Suppressor macrophage treated with lipopolysaccharide for 4 hours (primary cell): ENCODE measurements at places on chromosomes 1 and 21.
A peak's percentile ranks its signal among the peaks of the same experiment; 100 is the strongest.

- DNase-seq = no peak
These were observed 47.1 kb downstream of the LEPR start for GRCh38 chr1:65467536-65467935.

DNA sequence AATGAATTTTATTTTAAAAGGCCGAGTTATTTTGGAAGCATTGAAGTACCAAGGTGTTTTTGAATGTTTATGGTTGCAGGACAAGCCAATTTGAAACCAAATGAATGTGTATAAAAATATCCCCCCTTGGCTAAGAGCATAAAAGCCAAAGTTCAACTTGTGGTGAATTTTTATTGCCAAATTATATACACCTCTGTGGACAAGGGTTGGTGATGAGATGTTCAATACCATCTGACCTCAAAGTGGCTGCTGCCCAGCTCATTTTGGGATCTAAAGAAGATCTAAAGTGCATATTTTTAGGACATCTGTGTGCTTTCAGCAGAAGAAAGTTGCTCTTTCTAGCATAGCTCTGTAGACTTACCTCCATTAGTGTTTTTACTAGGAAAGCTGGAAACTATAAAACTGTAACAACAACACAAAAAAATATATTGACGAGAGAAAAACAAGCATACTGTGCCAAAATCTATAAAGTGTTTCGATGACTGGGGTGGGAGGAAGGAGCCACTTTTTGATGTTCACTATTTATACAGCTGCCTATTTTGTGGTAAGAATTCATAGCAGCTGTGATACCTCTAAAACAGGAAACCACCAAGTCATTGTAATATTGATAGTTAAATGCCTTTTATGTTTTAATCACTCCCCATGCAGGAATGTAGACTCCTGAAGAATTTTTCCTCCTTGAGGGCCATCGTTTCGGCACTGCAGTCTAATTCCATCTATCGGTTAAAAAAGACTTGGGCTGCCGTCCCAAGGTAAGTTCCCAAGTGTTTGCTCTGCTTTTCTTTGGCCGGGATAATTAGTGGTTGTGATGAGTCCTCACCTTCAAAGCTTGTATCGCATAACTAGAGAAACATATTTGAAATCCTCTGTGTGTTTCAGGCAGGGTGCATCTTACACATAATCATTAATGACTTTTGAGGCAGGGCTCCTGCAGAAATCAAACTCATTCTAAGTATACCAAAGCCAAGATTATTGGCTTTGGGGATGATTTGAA, 83.2 kb downstream of the RGL1 start:
- DNase-seq = no peak

GRCh38 chr1:8360493-8361197, 42.7 kb downstream of the SLC45A1 start:
- DNase-seq = no peak

GRCh38 chr1:229620876-229621275, 5.0 kb downstream of the TAF5L start:
- DNase-seq = peak; percentile 22

DNA sequence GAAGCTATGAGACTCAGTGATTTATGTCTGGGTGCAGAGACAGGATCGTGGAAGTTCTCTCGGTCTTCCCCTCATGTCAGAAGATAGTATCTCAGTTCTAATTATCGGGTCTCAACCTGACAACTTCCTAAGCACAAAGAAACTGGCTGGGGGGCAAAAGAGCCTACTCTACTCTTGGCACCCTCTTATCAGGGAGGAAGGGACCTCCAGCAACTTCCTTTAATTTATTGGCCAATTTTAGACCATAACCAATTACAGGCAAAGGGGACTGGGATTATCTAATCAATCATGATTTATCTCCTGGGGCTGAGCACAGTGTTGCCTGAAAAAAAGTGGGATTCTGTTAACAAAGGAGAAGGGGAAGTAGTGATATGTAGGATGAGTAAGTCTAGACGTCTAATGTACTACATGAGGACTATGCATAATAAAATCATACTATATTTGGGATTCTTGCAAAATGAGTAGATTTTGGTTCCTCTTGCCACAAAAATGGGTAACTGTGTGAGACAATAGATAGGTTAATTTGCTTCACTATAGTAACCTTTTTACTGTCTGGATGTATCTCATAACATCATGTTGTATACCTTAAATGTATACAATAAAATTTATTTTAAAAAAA, 98.8 kb downstream of the ZFYVE9 start:
- DNase-seq = peak; percentile 64

DNA sequence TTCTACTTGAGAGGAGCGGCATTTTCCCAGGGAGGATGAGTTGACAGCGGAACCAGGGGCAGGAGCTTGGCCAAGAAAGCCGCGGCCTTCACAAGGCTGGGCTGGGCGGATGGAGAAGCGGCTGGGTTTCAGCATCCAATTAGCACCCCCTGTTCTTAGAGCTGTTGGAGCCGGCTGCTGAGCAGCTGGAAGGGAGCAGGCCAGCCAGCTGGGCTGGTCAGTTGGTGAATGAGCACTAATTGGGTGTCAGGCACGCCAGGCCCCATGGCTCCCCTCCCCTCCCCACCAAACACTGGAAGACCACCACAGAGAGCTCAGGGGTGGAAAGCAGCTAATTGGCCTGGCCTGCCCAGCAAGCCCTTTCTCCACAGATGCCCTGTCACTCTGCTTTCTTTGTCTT, 245.6 kb downstream of the RRAGC start:
- DNase-seq = no peak

DNA sequence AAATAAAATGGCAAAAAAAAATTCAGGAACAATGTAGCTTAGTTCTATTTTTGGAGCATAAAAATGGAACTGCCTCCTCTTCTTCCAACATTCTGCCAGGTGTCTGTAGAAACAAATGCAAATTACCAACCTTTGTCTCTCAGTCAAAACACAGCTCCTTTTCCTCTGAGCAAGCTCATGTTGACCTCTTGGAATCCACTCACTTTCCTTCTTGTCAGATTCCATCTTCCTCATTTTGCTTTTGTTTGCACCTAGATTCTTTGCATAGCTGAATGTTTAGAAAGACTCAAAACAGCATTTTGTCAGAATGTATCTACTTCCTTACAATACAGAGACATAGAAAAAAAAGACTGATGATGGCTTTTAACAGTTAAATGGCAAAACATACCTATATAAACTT, 178.2 kb downstream of the ADGRL2 start:
- DNase-seq = no peak

DNA sequence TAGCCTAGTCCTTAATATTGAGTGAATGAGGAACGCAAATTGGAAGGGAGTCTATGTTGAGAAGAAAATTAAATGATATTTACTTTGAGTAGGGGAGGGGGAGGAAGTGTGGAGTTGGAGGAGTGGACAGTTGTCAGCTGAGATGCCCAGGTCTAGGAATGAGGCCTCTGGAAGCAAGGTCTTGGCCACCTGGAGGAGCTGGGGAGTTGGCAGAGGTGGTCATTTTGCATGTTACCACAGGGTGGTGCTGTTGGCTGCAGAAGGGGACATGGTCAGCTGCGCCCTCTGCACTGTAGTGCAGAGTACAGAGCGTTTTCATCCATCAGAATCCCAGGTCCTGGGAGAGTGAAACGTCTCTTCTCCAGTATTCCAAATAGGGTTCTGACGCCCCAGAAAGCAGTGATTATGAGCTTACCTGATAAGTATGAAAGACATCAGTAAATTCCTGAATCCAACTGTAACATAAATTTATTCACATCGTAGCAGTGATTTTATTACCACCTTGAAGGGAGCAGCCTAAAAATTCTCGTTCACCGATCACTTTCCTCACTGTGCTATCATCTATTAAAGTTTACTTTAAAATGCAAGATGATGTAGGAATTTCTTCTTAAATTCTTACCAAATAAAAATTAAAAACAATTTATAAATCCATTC, 13.8 kb downstream of the PARK7 start:
- DNase-seq = peak; percentile 61

DNA sequence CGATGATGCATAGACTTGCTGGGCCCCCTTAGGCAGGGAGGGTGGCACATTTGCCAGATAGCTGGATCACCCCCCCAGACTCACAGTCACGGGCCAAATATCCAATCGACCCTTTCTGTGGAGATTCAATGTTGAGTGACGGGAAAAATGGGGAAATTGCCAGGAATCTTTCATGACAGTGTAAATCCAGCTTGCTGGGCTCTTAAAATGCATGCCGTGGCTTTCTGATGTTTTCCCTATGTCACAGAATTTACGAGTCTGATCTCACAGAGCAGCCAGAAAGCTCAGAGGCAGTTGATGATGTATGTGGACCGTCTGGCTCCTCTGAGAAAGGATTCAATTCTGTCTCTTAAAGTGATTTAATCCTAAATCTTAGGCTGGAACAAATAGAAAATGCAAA, 150.1 kb upstream of the ZNF644 start:
- no peak for DNase-seq

DNA sequence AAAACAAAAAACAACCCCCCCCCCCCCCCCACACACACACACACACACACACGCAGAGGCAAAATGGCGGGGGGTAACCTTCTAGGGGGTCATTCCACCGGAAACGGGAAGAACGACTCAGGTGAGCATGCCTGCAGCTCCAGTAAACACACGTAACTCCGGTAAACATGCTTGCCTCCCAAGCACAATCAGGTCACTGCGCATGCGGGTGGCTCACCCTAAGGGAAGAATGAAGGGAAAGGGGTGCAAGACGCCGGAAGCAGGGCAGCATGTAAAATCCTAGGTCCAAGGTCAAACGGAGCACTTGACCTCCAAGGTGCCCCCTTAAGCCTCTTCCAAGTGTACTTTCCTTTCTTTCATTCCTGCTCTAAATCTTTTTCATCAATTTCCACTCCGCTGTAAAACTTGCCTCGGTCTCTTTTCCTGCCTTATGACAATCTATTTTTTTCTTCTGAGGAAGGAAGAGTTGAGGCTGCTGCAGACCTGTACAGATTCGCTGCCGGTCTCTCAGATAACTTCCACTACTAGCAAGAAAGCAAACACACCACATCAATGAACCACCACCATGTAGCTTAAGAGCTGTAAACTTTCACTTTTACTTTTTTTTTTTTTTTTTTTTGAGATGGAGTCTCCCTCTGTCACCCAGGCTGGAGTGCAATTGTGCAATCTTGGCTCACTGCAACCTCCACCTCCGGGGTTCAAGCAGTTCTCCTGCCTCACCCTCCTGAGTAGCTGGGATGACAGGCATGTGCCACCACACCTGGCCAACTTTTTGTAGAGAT, 21.0 kb upstream of the CBR3 start:
- peak; percentile 26 for DNase-seq

- peak; percentile 87 for DNase-seq
These were observed 53.5 kb upstream of the TARBP1 start for GRCh38 chr1:234532503-234532922.

GRCh38 chr1:39458991-39459390, 32.4 kb upstream of the BMP8A start:
- no peak for DNase-seq

DNA sequence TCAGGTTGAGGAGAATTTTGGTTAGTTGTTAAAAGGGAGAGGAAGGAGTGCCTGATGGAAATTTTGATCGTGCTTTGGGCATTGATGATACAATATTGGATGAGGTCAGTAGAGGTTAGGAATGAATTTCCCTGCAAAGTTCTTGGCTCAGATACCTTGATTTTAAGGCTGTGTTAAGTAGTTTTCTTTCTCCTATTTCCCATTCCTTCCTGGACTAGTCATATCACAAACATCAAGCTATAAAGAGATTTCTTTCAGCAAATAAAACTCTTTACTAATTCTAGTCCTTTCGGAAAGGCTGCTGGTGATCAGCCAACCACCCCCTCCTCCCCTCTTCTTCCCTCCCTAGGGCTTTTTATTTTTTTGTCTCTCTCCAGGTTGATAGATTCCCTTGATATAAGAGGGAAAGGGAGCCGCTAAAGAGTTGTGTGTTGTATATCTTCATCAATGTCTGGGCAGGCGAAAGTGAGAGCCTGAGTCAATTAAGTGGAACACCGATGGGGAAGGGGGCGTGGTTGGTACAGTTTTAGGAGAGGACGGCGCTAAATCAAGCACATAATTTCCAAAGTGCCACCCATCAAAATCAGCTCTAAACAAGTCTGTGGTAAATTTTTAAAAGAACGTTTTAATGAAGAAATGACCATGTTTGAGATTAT, 100.1 kb upstream of the PLXNA2 start:
- no peak for DNase-seq

GRCh38 chr1:54360165-54361005, 45.8 kb downstream of the SSBP3 start:
- DNase-seq = no peak

GRCh38 chr1:67711855-67712212, 26.8 kb downstream of the GADD45A start:
- no peak for DNase-seq

DNA sequence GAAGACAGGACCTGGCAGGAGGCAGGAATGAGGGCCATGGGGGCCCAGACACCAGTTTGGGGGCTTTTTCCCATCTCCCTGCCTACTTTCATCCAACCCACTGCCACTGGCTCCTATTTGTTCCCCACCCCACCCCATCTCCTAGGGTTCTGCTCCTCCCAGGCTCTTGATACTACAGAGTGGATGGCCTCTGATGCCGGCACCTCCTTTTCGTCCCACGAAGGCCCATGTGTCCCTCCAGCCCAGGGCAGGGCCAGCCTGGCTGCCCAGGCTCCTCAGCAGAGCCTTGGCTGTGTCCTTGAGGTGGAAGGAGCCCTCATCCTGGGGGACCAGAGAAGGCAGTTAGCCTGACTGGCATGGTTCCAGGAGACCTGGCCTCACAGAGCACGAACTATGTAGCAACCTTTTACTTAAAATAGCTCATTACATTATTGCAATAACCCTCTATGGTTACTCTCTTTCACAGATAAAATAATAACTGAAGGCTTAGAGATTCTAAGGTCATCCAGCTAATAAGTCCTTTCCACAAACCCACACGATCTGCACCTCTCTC, 3.5 kb downstream of the POMGNT1 start:
- no peak for DNase-seq

- DNase-seq = no peak
These were observed 237.9 kb downstream of the FOXD2 start for GRCh38 chr1:47675721-47676120.

DNA sequence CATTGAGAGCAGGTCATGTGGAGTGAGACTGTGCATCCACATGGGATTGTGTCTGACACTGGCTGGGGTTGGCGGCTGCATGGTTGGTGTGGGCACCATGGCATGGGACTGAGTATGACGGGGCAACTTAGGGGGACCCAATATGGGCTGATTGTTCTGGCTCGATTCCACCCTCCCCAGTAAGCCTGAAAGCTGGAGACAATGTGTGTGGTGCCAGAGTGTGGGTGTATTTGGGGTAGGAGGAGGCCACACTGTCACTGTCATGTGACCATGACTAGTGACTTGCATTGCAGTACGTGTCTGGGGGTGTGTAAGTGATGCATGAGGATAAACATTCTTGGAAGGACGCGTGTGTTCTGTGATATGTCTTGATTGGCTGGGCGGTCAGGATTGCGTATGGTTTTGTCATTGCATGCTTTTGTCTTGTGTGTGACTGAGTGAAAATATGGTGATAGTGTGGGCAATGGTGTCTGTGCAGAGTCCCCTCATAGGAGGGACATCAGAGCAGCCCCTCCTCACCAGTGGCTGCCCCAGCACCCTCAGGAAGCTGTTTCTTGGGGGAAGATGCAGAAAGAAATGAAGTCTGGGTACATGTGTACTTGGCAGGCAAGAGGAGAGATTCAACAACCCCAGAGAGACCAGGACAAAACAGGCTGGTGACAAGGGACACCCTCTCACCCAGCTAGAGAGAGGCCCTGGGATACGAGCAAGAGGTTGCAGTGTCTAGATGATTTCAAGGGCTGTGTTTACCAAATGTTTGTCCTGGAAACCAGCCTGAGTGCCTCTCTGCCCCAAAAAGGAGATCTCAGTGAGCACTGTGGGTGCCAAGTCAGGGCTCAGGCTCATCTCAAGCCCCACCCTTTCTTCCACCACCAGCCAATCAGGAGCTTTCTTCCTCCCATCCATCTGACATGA, 36.3 kb downstream of the SDC3 start:
- DNase-seq = peak; percentile 62
